ENCODE measurements at places on chromosomes 4 and X.

DNA sequence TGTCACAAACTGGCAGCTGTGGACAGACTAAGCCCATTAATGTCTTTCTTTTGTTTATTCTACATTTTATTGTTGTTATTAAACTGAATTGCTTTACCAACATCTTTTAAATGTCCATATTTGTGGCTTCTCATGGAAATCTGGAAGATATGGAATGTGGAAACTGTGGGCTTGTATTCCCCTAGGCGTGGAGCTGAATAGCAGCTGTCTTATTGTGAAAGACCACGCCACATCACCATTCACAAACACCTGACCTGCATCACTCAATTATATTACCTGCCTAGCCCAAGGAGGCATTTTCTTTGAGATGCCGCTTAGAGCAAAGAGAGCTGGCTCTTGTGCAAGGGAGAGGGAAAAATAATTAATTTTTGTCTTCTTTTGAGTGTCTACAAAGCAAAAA is 96.9 kb upstream of the GPRIN3 start:
- DNase-seq, result no peak

DNA sequence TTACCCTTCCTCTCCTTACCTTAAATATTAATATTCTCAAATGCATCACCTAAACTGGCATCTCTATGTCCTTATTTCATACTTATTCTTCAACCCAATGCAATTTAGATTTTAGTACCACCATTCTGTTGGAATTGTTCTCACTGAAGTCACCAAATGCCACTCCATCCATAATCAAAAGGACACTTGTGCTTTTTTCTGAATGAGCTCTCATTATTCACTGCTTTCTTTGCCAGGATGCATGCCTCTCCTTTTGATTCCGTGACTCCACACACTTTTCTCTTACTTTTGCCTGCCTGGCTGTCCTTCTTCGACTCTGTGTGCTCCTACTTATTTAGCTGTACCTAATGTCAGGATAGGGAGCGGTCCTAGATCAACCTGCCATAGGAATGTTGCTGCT is 633.1 kb upstream of the BOD1L1 start:
- no peak for DNase-seq

DNA sequence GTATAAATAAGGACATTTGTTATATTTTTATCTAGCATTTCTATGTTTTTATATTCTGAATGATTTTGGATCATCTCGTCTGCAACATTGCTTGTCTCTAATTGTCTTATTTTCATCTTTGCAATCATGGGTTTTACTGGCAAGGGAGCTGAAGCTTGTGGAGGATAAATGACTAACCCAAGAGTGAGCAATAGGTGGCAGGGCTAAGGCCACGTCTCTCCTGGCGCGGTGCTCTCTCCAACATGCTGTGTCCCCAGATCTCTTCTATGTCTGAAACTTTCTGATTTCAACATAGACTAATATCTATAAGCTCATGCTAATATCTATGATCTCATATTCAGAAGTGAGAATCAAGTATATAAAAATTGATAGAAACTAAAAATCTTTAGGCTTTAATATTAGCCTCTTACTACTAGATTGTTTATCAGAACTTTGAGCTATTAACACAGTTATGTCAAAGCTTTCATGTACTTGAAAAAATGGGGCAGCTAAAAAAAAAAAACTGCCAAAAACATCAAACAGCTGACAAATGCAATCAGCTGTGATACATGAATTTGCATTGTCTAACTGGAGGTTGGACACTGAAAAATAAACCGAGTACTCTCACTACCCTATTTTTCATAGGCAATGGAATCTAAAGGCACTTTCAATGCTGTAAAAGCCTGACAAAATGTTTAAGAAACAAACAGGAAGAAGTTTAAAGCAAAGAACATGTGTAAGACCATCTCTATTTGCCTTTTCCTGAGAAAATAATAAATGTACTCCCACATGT is 169.2 kb downstream of the TMA16 start:
- DNase-seq, result no peak

DNA sequence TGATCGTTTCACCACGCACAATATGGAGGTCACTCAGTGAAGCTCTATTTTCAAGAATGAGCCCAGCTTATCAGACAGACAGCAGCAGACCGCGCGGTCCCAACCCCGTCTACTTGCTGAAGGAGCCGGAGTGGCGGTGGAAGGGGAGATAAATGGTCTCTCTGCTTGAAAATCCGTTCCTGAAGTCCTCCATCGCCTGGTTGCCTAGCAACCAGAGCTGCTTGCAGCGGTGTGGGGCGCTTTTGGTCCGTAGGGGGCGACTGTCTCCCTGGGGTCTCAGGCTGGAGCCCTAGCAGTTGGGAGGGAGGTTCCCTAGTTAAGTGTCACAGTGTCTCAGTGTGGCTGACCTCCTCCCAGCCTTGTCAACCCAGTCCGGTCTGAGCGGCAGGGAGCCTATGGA is 8.3 kb upstream of the DLG3 start:
- DNase-seq, result no peak

- no peak for DNase-seq
Observed at GRCh38 chr4:147909225-147909624, 177.3 kb downstream of the ARHGAP10 start.

DNA sequence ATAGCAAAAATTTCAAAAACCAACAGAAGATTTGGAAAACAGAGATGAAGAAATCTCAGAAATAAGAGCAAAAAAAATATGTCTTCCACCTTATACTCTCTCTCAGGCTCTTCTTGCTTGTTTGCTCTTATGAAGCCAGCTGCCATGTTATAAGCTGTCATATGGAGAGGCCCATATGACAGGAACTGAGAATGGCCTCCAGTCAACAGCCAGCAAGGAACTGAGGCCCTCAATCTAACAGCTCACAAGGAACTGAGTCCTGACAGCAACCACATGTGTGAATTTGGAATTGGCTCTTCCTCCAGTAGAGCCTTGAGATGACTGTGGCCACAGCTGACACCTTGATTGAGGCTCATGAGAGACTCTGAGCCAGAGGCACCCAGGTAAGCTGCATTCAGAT is 51.3 kb upstream of the MAOA start:
- DNase-seq, result no peak

- no peak for DNase-seq
Observed at GRCh38 chr4:118869808-118870342, 18.8 kb upstream of the SYNPO2 start.

DNA sequence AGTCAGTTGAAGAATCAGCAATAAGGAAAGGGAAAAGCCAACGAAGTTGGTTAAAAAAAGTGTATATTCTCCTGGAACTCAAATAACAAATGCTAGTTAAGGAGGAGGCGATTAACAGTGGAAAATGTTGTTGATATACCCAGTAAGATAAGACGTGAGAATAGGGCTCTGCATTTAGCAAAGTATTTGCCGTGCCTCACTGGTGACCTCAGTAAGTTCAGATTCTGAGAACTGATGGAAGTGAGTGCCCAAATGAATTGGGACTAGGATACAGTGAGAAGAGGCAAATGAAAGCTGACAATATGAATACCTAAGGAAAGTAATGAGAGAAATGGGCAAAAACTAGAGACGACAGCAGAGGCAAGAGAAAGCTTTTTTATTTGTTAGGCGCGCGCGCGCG is 3.5 kb downstream of the TECRL start:
- DNase-seq, result no peak

DNA sequence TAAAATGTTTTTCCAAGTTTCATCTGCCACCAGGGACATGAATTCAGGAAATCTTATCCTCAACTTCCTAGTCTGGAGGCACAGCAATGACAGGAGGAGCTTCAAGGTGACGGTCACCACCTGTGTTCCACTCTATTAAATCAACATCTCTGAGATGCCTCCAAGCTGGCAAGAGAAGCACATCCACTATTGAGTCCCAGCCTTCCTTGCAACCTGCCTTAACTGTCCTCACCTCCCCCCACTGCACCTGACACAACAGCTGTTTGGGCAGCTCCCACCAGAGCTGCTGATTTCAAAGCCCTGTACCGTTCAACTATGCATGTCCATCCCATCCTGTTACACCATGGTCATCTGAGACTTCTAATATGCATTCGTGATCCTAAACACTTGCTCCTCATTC is 123.4 kb downstream of the COL25A1 start:
- no peak for DNase-seq

GRCh38 chrX:47877327-47877726 is 40.6 kb downstream of the ZNF81 start:
- no peak for DNase-seq

DNA sequence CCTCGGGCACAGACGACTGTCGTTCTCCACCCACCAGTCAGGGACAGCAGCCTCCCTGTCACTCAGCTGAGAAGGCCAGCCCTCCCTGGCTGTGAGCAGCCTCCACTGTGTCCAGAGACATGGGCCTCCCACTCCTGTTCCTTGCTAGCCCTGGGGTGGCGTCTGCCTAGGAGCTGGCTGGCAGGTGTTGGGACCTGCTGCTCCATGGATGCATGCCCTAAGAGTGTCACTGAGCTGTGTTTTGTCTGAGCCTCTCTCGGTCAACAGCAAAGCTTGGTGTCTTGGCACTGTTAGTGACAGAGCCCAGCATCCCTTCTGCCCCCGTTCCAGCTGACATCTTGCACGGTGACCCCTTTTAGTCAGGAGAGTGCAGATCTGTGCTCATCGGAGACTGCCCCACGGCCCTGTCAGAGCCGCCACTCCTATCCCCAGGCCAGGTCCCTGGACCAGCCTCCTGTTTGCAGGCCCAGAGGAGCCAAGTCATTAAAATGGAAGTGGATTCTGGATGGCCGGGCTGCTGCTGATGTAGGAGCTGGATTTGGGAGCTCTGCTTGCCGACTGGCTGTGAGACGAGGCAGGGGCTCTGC is 7.9 kb upstream of the MSANTD1 start:
- DNase-seq, result no peak

- no peak for DNase-seq
Observed at GRCh38 chr4:43014256-43014655, 121.7 kb downstream of the GRXCR1 start.

DNA sequence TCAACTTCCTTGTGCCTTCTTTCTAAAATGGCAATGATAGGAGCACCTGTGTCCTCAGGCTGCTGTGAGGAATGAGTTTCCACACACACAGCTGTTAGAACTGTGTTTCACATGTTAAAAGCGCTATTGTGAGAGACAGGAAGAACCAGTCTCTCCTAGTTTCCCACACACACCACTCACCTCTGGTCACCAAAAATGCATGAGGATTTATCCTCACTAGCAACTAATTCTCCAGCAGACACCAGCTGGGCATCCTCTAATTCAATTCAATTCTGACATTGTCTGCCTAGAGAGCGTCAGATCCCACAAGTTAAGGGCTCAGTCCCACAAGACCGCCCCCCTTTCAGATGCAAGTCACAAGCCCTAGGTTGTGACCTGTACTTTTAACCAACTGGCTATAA is 29.0 kb upstream of the SLC2A9 start:
- no peak for DNase-seq

GRCh38 chr4:6345096-6345830 is 75.6 kb downstream of the WFS1 start:
- no peak for DNase-seq

DNA sequence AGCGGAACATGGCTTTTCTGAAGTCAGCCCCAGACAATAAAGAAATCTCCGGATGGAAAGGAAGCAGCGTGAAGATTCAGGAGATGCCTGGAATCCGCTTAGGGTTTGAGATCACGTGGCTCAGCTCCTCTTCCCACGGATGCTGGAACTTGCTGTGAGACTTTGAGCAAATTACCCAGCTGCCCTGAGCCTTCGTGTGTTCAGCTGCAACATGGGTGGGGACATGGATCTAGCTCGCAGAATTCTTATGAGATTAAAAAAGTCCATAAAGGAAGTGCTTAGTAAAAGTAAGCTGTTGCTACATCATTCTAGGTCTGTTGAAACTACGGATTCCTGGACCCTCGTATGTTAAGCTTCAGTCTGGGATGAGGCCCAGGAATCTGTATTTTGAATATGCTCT is 55.7 kb upstream of the STIM2 start:
- DNase-seq, result no peak

DNA sequence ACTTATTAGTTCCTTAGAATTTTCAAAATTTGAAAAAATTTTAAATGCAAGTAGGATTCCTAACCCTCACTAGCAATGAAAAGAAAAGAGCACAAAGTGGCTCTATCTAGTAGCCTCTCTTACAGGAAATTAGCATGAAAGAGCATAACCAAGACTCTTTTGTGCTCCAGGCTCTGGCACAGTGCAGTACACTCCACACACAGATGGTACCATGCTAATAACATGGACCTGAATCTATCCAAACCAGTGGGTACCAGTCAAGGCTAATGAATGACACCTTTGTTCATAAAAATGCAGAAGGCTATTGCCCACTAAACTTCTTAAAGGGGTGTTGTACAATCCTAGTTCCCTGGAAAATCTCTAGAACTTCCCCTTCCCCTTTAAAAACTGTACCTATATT is 119.0 kb downstream of the MANBA start:
- DNase-seq, result no peak

DNA sequence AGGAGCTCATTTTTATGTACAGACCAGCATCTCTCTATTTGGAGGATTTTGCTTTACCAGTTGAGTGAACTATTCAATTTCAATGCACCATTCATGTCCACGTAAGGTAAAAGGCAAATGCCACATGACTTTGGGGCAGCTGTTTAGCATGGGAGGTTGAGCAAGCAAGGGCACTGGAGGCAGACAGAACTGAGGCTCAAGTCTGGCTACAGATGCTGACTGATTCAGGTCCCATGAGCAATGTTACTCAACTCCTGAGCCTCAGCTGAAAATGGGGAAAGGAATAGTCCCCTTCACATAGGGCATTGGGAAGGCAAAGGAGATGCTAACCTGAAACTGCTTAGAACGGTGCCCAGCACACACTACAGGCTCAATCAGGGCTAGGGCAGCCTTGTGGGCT is 93.0 kb upstream of the MTM1 start:
- no peak for DNase-seq

- DNase-seq, result no peak
Observed at GRCh38 chrX:84219551-84219950, 31.6 kb upstream of the RPS6KA6 start.

DNA sequence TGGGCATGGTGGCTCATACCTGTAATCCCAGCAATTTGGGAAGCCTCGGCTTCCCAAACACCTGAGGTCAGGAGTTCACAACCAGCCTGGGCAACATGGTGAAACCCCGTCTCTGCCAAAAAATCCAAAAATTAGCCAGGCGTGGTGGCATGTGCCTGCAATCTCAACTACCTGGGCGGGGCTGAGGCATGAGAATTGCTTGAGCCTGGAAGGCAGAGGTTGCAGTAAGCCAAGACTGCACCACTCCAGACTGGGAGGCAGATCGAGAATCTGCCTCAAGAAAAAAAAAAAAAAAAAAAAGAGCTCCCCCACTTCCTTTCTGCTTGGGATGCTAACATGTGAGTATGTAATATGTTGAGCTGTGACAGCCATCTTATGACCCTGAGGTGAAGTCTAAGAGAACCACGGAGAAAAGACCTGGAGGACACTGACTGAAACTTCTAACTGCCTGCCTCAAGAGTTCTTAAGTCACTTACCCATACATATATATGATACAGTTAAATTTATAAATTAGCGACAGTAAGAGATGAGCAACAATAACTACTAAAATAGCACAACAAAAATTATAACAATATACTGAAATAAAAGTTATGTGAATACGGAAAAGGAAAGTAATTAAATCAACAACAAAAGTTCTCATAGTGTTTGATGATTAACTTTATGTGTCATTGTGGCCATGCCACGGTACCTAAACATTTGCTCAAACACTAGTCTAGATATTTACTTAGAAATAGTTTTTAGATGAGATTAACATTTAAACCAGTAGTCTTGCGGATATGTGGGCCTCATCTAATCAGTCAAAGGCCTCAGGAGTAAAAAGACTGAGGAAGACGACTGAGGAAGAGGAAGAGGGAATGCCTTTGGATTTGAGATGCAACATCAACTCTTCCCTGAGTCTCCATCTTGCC is 178.3 kb downstream of the OPHN1 start:
- no peak for DNase-seq

- DNase-seq, result no peak
Observed at GRCh38 chr4:125789023-125789422, 474.3 kb downstream of the FAT4 start.

GRCh38 chrX:53644751-53645150 is 41.8 kb downstream of the HUWE1 start:
- no peak for DNase-seq

Data from stimulated activated CD8-positive, alpha-beta memory T cell treated with anti-CD3 and anti-CD28 coated beads, Interleukin-4, amount 100 ng/mL, for 1 hour (primary cell).